ENCODE measurements at places on chromosomes 5 and 9.

DNA sequence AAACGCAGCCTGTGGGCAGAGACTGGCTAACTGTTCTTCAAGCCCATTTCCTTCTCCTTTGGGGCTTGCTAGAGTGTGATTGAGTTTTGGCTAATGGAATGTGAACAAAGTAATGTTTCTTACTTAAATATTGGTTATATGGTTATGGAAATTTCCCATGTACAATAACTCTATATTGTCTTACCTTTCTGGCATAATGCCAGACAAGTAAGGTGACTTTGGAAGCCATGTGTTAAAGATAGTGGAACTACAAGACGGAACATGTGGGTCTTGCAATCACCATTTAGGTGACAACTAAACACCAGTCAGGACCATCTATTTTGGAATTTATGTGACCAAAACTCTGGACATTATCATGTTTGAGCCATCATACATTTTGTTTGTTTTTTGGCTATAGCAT lies 260.2 kb downstream of the CCDC171 start:
- no peak for DNase-seq

DNA sequence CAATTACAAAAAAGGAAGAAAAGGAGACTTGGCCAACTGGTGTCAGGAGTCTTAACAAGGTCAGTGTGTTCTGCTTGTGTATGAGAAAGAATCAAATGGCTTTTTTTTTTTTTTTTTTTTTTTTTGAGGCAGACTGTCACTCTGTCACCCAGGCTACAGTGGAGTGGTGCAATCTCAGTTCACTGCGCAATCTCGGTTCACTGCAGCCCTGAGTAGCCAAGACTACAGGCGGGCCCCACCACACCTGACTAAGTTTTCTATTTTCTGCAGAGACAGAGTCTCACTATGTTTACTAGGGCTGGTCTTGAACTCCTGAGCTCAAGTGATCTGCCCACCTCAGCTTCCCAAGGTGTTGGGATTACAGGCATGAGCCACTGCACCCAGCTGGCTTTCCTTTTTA lies 3.1 kb upstream of the IL7R start:
- peak; percentile 53 for DNase-seq

GRCh38 chr9:126164796-126165525 lies 161.7 kb upstream of the MVB12B start:
- DNase-seq, result no peak

DNA sequence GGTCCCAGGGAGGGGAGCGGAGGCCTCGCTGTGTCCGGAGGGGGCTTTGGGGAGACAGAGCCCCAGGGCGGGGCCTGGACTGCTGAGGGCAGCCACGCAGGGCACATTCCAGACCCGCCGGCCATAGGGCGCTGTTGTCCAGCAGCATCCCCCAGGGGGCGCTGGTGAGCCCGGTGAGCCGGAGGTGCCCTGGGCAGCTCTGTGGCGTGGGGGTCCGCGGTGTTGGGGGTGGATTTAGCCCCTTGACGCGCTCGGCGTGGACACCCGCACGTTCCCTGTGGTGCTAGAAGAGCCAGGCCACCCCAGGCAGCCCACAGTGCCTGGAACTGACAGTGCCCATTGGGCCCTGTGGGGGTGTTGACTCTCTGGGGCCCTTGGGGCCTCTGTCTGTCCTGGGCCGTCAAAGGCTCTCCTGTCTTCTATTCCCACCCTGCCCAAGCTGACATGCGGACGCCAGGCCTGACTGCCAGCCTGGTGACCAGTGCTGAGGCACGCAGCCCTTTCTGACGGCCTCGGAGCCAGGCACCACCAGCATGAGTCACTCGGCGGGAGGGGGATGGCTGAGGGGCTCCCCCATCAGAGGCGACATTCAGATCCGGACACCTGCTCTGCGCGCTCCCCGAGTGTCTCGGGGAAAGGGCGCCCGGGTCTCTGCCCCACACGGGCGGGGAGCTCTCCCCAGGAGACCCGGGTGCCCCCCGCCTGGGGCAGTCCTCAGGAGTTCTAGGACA lies 23.9 kb downstream of the TPPP start:
- peak; percentile 35 for DNase-seq

DNA sequence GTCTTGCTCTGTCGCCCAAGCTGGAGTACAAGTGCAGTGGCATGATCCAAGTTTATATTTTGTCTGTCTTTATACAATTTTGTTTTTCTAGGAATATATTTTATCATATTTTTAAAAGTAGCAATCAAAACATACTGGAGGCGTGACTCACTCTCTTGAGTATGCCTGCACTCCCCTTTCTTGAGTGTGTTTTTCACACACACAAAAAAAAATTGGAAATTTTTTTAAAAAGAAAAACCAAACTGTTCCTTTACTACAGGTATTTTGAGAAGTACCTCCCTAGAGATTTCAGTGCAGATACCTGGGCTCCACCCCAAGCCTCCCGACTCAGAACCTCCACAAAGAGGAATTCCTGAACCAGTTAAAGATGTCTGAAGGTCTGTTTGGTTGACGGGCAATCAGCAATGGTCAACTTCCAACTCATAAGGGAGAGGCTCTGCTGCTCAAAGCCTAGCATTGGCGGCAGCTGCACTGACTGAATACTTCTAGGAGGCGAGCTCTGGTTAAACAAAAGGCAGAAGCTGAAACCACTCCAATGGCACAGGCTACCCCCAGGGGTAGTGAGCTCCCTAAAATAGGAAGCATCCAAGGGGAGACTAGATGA lies 27.4 kb downstream of the PDE6A start:
- DNase-seq, result no peak

GRCh38 chr5:55134053-55134722 lies 25.8 kb upstream of the GPX8 start:
- no peak for DNase-seq

GRCh38 chr5:39721394-39721793 lies 296.6 kb upstream of the DAB2 start:
- DNase-seq, result no peak

- DNase-seq, result no peak
These were observed 25.9 kb upstream of the TXN start for GRCh38 chr9:110282018-110282738.

GRCh38 chr9:107907715-107908114 lies 418.1 kb upstream of the KLF4 start:
- DNase-seq, result no peak

- no peak for DNase-seq
These were observed 23.8 kb upstream of the NKD2 start for GRCh38 chr5:984774-985173.

- DNase-seq, result no peak
These were observed 19.2 kb downstream of the GSN start for GRCh38 chr9:121286973-121287741.

GRCh38 chr5:101878190-101878589 lies 417.9 kb downstream of the SLCO4C1 start:
- DNase-seq, result no peak
